ENCODE measurements at places on chromosomes 6 and 20.

DNA sequence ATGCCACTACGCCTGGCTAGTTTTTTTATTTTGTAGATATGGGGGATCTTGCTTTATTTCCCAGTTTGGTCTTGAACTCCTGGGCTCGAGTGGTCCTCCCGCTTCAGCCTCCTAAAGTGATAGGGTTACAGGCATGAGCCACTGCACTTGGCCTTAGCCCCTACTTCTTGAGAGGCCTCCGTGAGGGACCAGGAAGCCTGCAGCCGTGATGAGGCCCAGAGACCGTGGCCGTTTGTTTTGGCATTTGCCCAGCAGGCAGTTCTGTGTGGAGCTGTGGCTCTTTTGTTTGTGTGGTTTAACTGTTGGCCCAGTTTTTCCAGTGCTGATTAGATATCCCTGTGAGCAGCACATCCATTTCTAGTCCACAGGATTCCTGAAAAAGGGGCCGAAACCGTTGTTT, 39.8 kb downstream of the SRSF3 start:
- no peak for DNase-seq

DNA sequence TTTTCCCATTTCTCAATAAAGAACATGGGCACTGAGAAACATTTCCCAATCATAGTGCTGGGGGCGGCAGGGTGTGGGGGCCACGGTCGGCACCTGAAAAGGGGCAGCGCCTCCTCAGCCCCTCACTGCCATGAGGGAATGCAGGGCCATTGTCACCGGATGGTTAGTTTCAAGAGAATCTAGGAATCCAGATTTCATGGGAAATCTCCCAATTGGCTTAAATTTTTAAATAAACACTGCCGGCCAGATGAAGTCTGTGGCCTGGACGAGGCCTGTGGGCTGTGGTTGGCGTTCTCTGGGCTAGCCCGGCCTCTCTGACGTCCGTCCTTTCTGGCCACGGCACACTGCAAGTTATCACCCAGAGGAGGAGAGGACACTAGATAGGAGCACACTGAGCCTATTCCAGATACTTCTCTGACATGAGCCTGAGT, 25.6 kb downstream of the MANBAL start:
- DNase-seq, result no peak

GRCh38 chr6:146950351-146950835, 253.8 kb upstream of the STXBP5 start:
- DNase-seq, result no peak

DNA sequence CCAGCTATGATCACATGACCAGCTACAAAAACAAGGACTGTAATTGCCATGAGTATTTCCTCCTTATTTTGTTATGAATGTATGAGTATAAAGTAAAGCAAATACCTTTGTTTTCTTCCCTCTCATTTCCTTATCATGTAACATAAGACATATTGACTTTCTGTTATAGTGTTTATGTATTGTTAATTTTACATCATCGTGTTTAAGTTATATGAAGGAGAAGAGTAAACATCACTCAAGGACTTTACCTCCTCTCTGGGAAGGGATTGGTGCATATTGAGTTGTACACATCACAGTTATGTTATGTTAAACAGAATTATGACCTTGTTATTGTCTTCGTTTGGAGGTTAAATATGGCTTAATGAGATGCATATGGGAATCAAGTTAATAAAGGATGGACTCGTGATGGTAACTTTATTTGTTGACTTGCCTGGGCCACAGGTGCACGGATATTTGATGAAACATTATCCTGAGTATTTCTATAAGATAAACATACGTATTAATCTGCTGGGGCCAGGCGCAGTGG, 57.3 kb upstream of the CNKSR3 start:
- DNase-seq, result no peak

- DNase-seq, result no peak
Observed at GRCh38 chr20:25216199-25216945, 20.9 kb downstream of the ENTPD6 start.

DNA sequence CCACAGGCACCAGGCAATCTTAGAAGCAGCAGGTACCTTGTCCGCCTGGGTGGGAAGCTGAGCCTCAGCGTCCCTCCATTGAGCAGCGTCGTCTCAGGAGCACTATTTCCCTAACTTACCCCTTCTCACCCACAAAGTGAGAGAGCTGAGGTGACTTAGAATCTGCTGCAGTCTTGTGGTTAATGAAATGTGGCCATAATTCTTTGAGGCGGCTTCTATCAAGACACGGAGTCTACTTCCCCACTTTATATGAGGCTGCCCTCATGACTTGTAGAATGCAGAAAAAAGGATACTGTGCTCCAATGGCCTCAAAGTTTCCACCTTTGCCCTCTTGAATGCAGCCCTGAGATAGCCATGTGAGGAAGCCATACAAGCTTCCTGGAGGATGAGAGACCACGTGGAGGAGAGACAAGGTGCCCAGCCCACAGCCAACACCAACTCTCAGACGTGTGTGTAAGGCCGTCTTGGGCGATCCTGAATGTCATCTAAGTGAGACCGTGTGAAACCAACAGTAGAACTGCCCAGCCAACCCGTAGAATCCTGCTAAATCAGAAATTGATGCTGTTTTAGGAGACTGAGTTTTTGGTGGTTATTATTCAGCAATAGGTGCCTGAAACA, 9.1 kb upstream of the TAGAP start:
- no peak for DNase-seq

GRCh38 chr6:34457382-34457741, 8.5 kb upstream of the PACSIN1 start:
- no peak for DNase-seq

- no peak for DNase-seq
Observed at GRCh38 chr20:14698605-14699373, 361.4 kb upstream of the FLRT3 start.

DNA sequence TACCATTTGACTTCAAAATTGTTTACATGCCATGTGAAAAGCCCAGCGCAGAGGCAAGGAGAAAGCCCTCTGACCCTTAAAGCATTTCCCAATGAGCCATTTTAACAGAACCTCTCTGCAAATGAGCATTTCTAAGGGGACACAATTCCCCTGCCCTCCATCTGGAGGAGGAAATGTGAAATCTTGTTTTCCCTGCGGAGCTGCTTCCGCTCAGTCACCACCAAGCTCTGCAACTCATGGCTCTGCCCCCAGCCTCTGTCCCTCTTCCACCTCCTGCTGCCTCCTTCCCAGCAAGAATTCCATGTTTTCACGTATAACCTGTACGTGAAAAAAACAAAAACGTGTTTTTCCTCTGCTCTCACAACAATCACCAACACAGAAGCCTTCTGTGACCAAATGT, 12.3 kb downstream of the RIN2 start:
- DNase-seq, result no peak

DNA sequence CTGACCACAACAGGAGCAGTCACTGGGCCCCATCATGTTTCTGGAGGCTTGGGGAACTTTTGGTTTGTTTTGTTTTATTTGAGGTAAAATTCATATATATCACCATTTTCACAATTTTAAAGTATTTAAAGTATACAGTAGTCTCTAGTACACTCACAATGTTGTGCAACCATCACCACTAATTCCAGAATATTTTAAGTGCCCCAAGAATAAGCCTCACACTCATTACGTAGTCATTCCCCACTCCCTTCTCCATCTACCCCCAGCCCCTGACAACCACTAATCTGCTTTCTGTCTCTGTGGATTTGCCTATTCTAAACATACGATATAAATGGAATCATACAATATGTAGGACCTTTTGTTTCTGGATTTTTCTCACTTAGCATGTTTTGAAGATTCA, 29.0 kb downstream of the RTN4IP1 start:
- no peak for DNase-seq

GRCh38 chr20:12963416-12963815, 45.4 kb upstream of the SPTLC3 start:
- no peak for DNase-seq

DNA sequence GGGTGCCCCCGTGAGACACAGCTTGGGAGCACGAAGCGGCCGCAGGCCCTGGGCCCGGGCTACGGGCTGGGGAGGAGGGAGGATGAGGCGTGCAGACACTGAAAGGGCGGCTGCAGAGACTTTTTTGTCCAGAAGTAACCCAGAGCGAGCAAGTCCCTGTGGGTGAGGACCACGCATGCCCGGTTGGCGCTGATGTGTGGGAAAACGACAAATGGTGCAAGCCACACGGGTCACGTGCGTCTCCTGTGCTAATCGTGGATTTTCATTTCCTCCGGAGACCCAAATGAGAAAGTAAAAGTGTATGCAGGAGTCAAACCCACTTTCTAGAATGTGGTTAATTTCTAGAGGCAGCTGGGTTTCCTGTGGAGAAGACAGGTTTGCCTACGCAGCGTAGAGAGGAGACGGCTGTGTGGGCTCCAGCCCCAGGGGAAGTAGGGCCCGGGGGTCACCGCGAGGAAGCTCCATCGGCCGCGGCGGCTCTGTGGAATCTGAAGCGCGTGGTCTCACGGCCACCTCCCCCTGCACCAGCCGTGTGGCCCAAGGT, 19.0 kb downstream of the DLL1 start:
- no peak for DNase-seq

DNA sequence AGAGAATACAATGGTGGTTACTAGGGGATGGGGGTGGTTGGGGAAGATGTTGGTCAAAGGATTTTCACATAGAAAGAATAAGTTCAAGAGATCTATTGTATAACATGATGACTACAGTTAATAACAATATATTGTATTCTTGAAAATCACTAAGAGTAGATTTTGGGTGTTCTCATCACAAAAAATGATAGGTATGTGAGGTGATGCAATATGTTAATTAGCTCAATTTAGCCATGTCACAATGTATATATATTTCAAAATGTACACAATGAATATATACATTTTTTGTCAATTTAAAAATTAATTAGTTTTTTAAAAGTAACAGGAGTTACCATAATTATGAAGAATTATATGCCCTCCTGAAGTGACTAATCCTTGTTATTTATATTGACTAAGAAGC, 22.3 kb downstream of the ZNF133 start:
- DNase-seq, result no peak

DNA sequence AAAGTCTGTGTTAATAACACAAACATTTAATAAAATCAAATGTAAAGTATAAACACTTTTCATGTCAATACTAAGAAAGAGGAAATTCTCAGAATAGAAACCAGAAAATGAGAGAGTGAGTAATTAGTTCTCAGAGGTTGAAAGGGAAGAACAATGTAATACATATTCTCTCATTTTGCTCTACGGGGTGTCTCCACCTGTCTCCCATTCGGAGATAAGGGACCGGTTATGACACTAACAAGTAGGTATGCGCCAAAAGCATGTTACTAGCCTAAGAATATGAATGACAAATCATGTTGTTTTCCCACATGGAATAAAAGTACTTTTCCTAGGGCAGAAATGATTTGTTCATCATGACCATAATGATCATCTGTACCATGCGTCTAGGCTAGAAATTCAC, 35.6 kb upstream of the PRELID3B start:
- DNase-seq, result no peak

DNA sequence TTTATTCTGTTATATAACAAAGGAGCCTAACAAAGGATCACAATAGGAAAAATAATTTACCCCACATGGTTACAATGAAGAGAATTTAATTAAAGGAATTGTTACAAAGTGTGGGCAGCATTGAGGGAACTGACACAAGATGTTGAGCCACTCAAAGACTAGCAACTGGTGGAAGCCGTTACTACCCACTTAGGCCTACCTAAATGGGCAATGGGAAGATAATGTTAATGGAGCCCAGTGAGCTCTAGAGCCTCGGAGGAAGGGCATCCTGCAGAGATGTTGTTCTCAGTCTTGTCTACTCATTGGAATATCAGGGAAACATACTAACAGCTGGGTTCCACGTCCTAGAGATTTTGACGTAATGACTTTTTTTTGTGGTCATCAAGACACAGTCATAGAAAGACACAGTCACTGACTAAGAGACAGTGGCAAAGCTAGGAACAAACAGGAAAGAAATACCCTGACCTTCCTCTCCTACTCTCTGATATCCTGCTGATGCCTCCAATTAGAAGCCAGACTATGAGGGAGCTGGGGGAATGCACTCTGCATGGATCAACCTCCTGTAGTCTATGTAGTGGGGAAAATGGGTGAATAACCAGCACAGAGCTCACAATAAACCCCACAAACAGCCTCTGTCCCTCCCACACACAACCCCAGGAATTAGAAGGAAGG, 523.8 kb upstream of the FLRT3 start:
- DNase-seq, result no peak

- DNase-seq, result no peak
Observed at GRCh38 chr20:9974324-9974723, 60.5 kb upstream of the ANKEF1 start.

DNA sequence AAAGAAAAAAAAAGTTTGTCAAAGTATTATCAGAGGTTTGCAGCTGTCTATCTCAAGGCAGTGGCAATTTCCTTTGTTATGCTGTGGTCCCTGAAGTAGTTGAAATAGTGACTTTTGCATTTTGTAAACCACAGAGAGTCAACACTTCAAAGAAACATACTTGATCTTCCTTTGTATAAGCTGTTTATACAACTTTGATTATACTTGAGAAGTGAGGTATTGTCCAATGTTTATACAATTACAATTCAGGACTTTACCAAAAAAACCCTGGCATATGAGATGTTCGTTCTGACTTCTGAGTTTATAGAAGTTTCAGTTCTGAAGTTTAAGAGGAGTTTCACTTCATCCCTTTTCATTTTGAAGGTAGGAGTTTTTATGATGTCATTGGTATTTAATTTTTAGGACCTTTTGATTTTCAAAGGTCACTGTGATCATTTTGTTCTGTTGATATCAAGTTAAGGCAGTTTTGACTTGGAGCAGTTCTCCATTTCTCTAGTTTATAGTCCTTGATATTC, 4.0 kb downstream of the STK4 start:
- DNase-seq, result no peak

DNA sequence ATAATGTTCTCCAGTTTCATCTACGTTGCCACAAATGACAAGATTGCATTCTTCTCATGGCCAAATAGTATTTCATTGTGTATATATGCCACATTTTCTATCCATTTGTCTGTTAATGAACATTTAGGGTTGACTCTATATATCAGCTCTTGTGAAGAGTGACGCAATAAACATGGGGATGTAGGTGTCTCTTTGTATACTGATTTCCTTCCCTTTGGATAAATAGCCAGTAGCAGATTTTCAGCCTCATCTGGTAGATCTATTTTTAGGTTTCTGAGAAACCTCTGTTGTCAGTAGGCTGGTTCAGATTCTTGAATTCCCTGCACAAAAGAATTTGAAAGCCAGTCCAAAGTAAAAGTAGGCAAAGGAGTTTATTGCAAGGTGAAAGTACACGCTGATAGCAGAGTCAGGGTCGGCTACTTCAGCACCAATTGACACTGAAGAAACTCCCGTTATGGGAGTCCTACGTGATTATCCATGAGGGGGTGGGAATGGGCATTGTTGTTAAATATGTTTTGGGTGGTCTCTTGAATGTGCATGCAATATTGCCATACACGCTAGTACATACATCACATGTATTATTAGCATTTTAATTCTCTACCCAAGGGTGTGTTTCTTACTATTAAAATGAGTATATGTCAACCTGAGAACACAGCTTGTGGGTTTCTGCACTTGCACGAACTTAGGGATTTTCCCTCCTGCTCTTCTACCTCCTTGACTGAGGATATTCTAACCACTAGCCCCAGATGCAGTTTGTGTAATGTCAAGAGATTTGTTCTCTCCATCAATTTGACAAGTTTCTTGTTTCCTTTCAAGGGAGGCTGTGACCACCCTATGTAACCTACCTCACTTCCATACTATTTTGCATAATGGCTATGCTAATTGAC, 14.4 kb upstream of the SLC17A2 start:
- DNase-seq, result no peak

GRCh38 chr6:34792605-34793500, 970 bp downstream of the BLTP3A start:
- peak; percentile 52 for DNase-seq

Data from nucleus accumbens (tissue), 56 donors.